Eye (tissue), 1 donor: ENCODE measurements at places on chromosomes 16 and 17.
A peak's percentile ranks its signal among the peaks of the same experiment; 100 is the strongest.

GRCh38 chr16:6571044-6571443, 761.6 kb upstream of the RBFOX1 start:
- peak; percentile 88 for DNase-seq

- no peak for DNase-seq
These were observed 16.0 kb upstream of the OR1F1 start for GRCh38 chr16:3171855-3172593.

DNA sequence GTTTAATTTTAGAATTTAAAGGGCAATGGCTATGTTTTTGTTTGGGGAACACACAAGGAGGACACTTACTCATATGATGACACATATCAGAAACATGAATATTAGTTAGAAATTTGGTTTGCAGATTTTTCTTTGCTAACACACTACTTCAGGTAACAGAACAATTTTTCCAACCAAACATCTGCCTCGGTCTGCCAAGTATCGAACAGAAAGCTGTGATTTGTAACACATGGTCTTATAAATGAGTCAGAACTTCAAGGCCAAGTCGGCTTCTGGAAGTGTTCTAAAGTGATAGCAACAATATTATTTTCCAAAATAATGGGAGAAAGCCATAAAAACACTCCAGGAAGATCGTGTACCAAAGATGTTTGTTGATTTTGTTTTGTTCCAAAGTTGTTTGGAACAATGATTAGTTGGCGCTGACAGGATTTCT, 75.9 kb upstream of the PMFBP1 start:
- DNase-seq, result peak; percentile 18

- DNase-seq, result peak; percentile 39
These were observed 12.1 kb upstream of the TBX21 start for GRCh38 chr17:47720754-47721533.

GRCh38 chr17:72614871-72615626, 477.4 kb downstream of the SLC39A11 start:
- peak; percentile 85 for DNase-seq

DNA sequence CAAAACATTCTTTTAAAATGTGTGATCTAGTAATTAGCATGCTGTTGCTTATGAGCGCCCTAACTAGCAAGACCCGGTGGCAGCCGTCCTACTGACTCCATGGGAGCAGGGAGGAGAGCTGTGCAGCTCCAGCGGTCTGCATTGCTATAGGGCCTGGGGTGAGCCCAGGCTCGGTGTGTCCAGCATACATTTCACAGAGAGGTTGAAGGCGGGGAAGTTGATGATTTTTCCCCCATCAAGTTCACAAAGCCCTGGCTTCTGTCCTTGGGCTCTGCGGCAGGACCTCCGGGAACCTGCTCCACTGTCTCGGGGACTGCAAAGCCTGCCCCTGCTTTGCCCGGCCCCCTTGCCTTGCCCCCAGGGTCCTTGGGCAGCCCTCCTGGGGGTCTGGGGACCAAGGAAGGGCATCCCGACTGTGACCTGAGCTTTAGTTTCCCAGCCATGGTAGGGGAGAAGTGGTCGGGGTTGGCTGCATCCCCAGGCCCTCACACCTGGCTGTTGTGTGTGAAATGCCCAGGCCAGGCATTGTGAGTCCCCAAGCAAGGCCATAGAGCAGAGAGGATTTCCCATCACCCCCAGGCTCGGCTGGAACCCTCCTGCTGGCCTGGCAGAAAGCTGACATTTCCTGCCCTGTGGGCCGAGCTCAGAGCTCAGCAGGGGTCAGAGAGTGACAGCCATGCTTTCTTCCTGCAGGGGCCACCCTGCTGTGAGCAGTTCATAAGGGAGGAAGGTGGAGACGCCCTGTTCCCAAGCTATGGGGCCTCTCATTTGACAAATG, 24.8 kb downstream of the KCNJ12 start:
- DNase-seq, result no peak

GRCh38 chr16:73083271-73083670, 35.3 kb upstream of the ZFHX3 start:
- DNase-seq, result no peak

DNA sequence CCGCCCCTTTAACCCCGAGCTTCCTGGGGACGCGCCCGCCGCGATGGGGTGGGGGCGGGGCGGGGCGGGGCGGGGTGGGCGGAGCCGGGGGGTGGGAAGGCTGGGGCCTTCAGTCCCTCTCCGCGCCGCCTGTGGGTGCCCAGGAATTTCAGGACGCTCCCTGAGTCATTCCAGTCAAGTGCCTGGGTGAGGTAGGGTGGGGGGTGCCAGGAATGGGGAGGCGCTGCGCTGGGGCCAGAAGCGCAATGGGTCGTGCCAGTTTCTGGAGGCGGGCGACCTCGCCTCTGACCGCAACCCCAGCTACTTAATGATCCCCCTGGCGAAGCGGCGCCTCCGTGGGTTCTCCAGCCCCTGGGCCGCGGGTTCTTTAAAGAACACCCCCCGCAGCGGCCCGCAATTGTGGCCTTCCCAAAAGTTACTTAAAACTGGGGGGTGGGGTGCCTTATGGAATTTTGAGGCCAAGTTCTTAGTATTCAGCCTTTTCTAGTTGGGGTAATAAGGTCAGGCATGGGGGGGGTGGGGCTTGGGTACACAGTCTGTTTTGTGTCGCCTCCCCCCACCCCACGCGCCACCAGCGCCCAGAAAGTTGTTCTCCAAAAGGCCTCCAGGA, 826 bp upstream of the GSE1 start:
- peak; percentile 63 for DNase-seq

GRCh38 chr16:89484923-89485679, 5.3 kb downstream of the ANKRD11 start:
- no peak for DNase-seq

DNA sequence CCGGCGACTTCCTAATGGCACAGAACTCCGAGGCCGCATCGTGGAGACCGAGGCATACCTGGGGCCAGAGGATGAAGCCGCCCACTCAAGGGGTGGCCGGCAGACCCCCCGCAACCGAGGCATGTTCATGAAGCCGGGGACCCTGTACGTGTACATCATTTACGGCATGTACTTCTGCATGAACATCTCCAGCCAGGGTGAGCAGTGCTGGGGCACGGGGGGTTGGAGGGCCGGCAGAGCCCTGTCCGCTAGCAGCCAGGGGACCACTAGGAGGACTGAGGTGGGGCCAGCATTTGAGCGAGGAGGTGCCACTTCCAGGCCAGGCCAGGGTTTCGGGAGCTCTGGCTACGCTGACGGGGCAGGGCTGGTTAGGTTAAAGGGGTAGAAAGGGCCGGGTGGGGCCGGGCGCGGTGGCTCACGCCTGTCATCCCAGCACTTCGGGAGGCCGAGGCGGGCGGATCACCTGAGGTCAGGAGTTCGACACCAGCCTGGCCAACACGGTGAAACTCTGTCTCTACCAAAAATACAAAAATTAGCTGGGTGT, 5.1 kb downstream of the MPG start:
- DNase-seq, result no peak

DNA sequence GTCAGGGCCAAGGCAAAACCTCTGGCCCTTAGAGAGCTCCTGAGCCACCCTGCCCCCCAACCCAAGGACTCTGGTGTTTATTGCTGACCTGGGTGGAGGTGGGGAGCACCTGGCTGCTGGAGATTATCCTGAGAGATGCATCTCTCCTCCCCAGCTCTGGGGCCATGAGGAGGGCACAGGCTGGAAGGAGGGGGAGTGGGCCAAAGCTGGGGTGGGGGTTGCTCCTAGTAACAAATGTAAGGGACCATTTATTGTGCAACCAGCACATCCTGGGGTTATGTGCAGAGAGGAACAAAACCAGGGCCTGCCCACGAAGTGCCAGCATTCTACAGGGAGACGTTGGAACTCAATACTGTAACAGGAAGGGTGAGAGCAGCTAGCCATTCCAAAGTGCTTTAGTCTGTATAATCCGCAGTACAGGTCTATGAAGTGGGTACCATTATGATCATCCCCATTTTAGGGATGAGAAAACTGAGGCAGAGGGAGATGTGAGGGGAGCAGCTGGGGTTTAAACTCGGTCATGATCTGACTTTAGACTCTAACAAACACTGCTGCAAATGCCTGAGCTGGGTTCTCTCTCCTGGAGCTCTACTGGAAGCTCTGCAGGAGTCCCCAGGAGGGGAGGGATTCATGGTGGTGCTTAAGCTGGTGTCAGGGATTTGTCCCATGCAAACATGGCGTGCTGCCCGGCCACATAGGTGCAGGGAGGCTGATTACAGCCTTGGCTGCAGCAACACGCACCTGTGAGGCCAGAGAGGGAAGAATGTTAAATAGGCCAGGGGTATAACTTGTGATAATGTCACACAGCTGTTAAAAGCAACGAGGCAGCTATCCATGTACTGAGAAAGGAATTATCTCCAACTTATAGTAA, 1.4 kb upstream of the RHBDF2 start:
- DNase-seq, result no peak

- no peak for DNase-seq
These were observed 16.9 kb downstream of the NARF start for GRCh38 chr17:82475458-82475857.
